ENCODE measurements at places on chromosomes 4 and X.

- no peak for DNase-seq
Observed at GRCh38 chrX:132900633-132901293, 57.7 kb downstream of the HS6ST2 start.

DNA sequence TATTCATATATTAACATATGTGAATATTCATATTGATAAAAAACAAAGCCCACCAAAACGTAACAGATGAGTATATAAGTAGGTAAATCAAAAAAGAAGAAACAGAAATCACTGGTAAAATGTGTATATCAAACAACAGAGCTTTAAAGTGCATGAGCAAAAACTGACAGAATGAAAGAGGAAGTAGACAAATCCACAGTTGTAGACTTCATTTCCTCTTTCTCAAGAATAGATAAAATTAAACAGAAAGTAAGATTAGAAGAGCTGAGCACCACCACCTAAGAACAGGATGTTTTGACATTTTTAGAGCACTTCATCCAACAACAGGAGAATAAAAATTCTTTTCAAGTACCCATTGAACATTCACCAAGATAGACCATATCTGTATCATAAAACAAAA, 64.6 kb downstream of the CNKSR2 start:
- peak; percentile 10 for DNase-seq

- no peak for DNase-seq
Observed at GRCh38 chr4:173845580-173845979, 315.6 kb upstream of the HAND2 start.

GRCh38 chr4:181528570-181529184, 714.5 kb upstream of the TENM3 start:
- no peak for DNase-seq
